Activated T-cell treated with anti-CD3 and anti-CD28 coated beads, Interleukin-2, amount 50 U/mL, for 24 hours (primary cell): ENCODE measurements at places on chromosomes 7 and 10.

DNA sequence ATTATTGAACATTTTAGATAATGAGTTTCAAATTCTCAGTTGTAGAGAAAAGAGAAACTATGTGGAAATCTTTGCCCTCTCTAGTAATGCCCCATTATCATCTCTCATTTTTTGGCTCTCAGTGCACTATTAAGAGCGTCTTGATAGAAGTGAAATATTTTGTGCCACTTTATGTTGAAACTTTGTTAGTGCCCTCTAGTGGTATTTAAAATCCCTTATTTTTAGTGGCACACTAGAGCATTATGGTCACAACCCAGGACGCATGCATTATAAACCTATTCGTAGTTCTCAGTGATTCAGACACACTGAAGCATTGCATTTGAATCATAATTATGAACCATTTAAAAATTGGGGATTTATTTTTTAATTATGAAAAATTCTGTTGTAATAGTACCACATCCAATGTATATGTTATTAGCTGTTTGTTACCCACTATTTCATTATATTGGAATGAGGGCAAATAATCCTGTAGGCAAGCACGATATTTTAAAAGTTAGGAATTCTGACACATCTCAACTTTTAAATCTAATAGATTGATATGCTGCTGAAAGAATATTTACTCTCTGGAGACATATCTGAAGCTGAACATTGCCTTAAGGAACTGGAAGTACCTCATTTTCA lies 21.9 kb downstream of the PDCD4 start:
- no peak for DNase-seq

DNA sequence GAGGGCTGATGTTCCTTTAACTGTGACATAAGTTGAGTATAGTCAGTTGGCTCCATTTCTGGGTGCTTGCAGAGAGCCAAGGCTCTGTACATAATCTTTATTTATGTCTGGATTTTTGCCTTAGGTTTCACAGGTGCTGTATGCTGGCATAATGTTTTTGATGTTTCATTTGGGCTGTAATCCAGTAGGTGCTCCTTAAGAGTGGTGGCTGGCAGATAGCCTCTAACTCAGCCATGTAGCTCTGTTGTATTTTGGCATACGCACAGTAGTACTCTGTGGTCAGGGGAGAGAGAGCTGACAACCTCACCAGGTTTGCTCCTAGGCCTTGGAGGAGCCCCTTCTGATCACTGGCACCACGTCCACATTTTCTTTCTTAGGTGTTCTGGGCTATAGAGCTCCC lies 61.1 kb downstream of the RNF133 start:
- DNase-seq: no peak

DNA sequence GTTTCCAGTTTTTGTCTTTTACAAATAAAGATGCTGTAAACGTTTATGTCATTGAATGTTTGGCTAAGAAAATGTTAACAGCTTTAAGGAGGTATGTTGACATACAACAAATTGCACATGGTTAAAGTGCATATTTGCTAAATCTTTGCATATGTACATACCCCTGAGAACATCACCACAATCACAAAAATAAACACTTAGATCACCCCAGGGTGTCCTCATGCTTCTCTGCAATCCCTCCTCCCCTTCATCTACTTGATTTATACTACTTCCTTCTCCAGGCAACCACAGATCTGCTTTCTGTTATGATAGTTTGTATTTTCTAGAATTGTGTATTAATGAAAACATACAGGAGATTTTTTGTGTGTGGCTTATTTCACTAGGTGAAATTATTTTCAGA lies 209.5 kb downstream of the GLRX3 start:
- no peak for DNase-seq

DNA sequence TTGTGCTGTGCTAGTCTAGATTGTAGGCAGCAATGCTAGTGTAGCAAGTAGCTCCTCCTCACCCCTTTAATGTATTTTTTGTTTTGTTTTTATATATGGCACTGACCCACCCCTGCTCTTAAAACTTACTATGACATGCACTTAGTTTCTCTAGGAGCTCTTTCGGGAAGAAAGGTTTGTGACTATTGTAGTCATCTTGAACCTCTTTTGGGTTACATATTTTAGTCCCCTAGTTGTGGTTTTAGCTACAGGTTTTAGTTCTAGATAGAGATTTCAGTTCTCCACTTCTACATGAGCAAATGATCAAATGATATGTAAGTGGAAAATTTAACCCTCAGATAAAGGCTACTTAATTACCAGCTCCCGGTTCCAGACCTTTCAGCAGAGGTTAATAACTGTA lies 14.9 kb downstream of the MINPP1 start:
- DNase-seq: no peak

GRCh38 chr7:109136893-109137292 lies 567.2 kb downstream of the DNAJB9 start:
- DNase-seq: no peak

DNA sequence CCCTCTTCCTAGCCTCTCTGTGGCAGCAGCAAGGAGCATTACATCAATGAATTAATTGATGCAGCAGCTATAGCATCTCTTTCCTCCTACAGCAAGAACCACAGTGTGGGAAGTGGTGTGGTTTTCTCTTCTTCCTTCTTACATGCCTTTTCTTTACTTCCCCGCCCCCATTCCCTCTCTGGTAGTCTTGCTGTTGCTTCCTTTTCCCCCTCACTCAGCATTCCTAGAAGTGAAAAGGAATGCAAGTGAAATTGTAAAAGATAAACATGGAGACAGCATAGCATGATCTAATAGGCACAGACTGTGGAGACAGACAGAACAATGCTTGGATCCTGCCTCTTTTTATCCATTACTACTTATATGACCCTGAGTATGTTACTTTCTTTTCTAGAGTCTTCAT lies 370.5 kb upstream of the BMPER start:
- DNase-seq: no peak

DNA sequence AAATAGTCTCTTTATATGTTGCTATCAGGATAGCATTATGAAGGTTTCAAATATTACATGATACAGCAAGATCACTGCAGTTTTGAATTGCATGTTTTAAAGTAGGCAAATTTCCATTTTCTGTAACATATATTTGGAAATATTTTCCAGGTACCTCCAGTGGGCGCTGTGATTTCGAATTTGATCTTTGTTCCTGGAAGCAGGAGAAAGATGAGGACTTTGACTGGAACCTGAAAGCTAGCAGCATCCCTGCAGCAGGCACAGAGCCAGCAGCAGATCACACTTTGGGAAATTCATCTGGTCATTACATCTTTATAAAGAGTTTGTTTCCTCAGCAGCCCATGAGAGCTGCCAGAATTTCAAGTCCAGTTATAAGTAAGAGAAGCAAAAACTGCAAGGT lies 299.0 kb downstream of the MALRD1 start:
- DNase-seq: no peak

DNA sequence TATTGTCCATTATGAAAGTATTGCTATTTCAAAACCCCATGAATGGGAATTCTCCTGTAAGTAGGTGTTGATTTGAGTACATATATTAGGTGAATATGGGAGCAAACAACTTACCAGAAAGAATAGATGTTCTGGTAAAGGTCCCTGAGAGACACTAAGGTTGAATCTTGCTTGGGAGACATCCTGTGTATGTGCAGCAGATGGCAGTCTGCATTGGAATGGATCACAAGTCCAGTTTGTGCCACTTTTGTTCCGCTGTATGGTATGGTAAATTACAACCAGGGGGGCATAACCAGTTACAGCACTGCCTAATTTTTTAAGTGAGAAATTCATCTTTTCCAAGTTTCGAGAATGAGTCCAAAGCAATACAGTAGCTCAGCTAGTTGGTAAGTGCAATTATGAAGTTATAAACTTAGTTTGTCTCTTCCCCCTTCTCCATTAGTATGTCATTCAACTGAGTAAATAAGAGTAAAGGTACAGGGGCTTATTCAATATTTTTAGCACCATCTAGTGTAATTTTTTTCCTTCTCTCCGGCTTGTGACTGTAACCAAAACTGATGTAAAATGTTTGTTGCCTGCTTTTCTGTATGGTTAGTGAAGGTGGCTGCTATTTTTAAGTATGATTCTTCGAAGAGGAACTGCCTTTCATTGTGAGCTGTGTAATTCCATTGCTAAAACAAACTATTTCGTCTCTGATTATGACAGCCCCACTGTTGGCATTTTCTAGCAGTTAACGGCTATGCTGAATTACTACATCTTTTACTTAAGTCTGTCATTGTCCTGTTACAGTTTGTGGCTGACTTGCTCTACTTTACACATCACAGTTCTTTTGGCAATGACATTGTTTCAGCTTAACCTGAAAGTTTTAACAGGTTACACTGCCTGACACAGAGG lies 2.8 kb downstream of the MCU start:
- no peak for DNase-seq

DNA sequence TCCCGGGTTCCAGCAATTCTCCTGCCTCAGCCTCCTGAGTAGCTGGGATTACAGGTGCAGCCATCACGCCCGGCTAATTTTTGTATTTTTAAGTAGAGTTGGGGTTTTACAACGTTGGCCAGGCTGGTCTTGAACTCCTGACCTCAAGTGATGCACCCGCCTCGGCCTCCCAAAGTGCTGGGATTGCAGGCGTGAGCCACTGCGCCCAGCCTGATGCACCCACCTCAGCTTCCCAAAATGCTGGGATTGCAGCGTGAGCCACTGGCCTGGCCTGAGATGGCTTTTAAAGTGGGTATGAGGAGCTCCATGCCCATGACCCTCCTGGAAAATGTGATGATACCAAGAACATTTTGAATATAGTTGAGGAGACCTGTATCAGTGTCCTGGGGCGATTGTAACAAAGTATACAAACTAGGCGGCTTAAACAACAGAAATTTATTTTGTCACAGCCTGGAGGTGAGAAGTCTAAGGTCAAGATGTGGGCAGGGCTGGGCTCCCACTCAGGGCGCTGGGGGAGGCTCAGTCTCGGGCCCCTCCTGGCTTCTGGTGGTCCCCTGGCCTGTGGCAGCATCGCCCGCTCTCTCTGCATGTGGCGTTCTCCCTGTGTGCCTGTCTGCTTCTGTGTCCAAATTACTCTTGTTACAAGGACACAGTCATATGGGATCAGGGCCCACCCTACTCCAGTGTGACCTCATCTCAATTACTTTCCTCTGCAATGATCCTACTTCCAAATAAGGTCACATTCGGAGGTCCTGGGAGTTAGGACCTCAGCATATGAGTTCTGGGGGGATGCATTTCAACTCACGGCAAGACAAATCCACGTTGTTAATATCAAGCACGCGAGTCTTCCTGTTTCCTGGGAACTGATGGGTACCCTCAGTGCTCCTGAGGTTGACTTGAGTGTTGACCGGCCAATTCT lies 108.8 kb downstream of the ACTR3B start:
- DNase-seq: no peak

- DNase-seq: no peak
Measured at GRCh38 chr10:72318418-72319262, 36.1 kb downstream of the DNAJB12 start.

DNA sequence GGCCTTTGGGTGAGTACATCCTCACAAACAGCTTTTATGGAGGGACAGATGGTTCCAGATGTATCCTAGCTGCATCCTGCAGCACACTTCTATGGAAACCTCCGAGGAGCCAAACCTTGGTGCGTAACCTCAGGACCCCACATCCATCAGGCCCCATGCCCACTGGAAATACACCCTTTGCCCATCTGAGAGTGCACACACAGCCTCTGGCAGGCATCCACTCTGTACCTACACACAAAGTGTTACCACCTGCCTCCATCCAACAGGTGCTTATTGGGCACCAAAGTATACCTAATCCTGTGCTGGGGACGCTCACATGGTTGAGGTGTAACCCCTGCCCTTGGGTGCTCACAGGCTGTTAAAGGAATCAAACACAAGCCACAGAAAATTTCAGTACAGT lies 117.9 kb downstream of the ADCY1 start:
- DNase-seq: no peak
